ENCODE measurements at places on chromosomes 5 and 9.

DNA sequence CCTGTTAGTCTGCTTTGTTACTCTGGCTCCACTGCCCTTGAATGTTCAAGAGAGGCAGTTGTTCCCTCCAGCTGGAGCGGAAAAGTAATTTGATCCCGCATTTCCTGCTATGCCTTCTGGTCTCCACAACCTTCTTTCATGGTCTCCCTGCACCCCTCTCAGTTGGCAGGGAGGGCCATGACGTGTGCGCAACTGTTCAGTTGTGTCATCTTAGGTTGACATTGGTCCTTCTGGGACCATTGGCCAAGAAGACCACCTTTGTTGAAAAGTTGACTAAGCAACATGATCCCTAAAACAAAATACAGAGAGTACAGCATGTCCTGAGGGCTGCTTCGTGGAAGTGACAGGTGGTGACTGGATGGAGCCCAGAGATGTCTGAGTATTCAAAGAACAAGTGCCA is 192.5 kb upstream of the TUT7 start:
- DNase-seq: no peak

DNA sequence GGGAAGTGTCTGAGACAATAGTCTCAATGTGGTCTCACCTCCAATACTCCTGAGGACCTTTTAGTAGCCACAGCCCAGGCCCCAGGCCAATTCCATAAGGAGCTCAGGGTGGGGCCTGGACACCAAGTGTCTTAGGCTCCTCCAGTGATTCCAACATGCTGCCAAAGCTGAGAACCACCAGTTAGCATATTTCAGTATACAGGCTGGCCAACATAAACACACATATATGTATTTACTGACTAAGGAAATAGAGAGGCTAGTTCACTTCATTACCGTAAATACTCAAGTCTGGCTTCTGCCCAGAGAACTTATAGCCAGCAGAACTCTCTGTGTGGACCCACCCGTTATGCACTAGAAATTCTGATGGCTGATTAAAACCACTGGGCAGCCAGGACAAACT is 24.1 kb downstream of the S1PR3 start:
- no peak for DNase-seq

- no peak for DNase-seq
Measured at GRCh38 chr9:74275872-74276508, 221.1 kb upstream of the RORB start.

DNA sequence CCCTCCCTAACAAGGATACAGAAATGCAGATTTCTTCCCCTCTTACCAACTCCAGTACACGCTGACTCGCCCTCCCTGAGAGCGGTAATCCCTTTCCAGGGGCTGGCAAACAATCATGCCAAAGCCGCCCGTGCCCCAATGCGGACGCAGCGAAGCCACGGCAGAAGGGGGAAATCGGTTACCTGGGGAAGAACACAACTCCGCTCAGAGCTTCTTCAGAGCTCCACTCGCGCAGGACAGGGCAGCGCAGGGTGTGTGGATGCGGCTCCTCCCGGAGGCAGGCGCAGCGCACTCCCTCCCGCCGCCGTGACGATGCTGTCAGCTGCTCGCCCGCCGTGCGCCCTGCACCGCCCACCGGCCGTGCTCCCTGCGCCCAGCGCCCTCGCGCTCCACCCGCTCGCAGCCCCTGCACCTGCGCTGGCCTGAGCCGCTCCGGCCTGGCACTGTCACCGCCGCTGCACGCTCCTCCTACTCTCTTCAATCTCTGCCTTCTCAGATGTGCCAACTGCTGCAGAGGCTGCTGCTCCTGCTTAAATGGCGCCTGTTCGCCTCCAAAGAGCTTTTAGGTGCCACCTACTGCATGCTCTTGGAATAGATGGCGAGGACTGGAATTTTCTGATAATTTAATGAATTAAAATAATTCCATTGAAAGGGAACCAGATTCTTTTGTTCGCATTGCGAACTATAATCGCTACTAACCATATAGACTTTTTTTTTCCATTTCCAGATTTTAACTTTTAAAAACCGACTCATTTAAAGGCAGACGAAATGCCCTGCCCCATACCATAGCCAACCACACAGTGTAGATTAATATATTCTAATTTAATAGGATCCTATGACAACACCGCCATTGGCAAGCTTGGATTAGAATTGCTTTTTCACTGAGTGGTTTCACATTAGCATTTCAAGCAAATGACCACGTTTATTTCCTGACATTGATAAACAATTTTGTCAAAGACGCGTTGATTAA is at the start of gene DIRAS2:
DIRAS2 (minus strand) TSS at position 255 of the 970 bp plus-strand sequence. CDS start 28,997 bp downstream, outside the sequence.
- DNase-seq: no peak

- DNase-seq: no peak
Measured at GRCh38 chr5:115589043-115589442, 13.2 kb downstream of the TICAM2 start.

DNA sequence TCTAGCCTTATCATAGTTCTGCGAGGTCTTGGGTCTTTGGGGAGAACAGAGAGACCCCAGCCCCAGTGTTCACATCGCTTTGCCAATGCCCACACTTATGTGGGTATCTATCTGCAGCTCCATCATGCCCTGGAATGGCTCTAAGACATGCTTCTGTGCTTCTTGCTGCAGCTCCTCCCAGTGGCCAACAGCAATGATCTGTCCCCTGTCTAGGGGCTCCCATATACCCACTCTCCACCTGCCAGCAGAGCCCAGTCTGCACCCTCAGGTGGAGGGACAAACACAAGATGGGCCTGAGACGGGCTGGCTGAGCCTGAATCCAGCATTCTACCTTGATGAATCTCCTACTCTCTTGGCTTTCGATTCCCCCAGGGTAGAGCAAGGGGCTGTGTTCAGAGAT is 14.6 kb upstream of the DAP start:
- no peak for DNase-seq

- peak; percentile 30 for DNase-seq
Measured at GRCh38 chr5:100841358-100842076, 61.6 kb downstream of the ST8SIA4 start.

- DNase-seq: no peak
Measured at GRCh38 chr9:97557606-97558095, 56.2 kb downstream of the TMOD1 start.

DNA sequence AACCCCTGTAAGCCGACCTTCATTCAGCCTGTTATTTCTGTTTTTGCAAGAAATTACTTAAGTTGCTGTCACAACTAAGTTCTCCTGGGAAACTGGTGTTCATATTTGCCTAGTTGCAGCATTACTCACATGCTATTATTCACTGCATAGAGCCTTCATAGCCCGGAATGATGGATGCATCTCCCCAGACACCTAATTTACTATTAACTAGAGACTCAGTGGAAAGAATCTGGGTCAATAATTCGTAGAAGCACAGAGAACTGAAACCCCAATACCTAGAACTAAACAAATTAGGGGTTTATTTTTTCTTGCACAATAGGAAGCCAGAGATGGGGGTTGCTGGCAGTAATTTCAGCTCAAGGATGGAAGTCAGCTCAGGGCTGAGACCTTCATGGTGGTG is 45.7 kb upstream of the FAM170A start:
- DNase-seq: no peak

DNA sequence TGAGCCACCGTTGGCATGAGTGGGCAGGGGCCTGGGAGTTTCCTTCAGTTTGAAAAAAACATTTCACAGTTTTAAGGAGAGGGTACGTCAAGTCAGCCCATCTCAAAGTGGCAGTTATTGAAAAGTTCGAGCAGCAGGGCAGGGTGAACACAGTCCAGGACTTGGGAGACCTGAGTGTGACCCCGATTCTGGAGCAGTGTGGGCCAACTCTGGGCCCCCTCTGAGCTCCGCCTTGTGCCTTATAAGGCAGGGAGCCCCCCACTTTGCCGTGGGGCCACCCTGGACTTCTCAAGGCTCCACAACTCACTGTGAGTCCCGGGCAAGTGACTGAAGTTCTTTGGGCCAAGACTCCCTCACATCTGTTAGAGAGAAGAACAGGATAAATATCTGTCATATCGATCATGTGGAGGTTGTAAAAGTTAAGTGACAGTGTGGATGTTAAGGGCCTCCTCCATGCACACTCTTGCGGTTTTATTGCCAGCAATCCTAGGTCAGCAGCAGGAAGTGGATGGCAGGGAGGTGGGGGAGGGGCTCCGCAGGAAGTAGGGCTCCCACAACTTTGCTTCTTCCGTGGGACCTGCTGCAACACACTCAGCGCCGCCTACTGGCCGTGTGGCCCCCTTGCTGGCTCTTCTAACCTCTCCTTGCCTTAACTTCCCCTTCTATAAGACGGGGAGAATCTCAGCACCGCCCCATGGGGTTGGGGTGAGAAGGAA is 38.4 kb downstream of the HRH2 start:
- DNase-seq: peak; percentile 74

DNA sequence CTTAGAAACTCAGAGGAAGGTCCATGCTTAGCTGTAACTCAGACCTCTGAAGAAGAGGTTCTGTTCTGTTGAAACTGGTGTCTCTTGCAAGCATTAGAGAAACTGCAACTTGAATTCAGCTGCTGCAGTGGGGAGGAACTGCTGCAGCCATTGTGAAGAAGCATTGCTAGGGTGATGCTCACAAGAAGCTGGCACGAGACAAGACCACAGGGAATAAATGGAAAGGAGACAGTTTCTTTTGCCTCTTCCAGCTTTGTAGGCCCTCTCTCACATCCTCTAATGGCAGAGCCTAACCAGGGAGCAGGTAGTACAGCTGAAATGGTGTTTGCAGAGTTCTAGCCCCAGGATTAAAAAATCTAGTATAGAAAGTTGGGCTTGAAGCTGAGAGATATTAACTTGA is 148.0 kb upstream of the DMAC1 start:
- no peak for DNase-seq

DNA sequence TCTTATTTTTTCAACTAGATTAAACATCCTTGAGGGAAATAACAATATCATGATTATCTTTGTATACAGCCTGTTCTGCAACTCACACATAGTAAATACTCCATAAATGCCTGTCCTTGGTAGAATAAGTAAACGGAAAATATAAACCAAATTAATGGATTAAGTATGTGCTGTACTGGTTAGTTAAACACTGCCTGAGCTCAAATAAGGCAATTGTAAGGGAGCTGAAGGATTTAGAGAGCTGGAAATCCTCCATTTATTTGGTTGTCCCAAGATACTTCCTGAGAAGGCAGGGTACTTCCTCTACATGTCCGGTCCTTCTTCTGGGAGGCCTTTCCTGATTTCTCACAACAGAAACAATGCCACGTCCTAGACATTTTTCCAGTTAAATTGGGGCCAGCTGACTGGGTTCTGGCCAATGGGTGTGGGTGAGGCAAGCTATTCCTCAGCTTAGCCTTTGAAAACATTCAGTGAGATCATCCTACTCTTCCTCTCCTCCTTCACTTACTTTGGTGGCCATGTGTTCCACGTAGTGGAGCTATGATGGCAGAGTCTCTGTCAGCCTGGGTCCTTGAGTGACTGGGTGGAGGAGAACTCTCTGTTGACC is 8.5 kb upstream of the C1QTNF3 start:
- DNase-seq: no peak

GRCh38 chr5:154498994-154499393 is 21.0 kb upstream of the HAND1 start:
- no peak for DNase-seq

DNA sequence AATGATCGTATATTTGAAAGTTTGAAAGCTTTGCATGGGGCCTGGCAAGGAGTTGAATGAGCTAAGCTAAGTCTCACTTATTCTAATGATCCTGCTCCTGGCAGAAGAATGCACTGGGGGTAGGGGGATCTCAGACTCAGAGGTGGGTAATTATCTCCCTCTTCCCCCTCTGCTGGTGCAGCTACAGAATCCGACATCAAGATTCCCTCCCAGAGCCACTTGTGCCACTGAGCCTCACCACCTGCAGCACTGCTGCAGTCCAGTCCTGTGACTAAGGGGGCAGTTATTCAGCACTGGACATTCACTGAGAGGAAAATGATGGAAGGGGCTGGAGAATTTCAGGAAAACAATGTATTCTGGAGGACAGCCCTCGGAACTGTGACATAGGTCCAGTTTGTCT is 205.8 kb downstream of the DEPDC1B start:
- DNase-seq: no peak

GRCh38 chr9:1869843-1870242 is 145.3 kb upstream of the SMARCA2 start:
- peak; percentile 29 for DNase-seq

DNA sequence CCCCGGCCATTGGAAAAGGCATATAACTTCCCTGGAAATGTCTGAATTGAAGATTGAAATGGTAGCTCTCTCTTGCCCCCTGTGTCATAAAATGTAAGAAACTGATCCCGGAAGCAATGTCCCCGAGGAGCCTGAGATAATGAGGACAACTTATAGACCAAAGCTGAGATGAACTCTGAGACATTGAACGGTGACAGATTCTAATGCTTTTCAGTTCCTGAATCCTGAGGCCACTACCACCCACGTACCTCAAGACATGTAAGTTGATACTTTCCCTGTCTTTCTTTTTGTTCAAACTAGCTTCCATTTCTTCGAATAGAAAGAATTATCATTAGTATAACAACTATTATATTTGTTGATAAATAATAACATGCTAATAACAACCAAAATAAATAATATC is 51.0 kb downstream of the KIF4B start:
- no peak for DNase-seq

DNA sequence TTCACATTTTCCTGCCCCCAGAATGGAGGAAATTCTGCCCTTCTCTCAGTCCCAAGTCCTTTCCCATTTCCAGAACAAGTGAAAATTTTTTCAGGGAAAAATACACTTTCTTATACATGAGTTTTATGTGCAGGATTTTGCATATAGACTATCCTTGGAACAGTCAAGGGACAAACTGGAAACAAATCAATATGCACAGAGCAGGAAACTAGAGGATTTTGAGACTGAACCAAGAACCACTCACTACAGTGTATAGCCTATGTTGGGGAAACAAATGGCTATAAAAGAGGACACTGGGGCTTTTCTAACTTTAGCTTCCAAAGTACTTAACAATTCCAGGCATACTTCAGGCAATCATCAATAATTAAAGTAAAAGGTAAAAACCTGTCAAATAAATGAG is 1036.1 kb upstream of the ARRDC3 start:
- DNase-seq: no peak

- DNase-seq: no peak
Measured at GRCh38 chr9:84667571-84668195, 1.8 kb upstream of the NTRK2 start.

GRCh38 chr5:1003296-1003937 is 5.2 kb upstream of the NKD2 start:
- peak; percentile 16 for DNase-seq

GRCh38 chr5:128053291-128053954 is 30.1 kb upstream of the SLC12A2 start:
- no peak for DNase-seq

GRCh38 chr5:133412661-133413060 is 199.7 kb downstream of the FSTL4 start:
- DNase-seq: no peak

DNA sequence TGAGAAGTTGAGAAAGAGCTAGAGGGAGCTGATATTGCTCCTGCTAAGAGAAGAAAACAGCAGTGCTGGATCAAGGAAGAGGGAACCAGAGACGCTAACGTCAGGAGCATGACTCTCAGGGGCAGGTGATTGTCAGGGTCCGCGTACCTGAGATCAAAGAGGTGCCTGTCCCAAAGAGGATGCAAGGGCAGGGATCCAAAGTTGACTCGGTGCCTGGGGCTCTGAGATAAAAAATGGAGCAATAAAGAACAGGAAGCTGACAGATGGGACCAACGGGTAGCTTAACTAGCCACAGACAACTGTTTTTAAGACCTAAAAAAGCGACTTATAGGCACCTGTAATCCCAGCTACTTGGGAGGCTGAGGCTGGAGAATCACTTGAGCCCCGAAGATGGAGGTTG is 517.8 kb downstream of the IRX1 start:
- DNase-seq: no peak

Data from CD4-positive, alpha-beta T cell treated with Interleukin-12 subunit alpha and Interleukin-12 subunit beta, for 1 hour (primary cell).